ENCODE measurements at places on chromosomes 16 and 17.

- DNase-seq = no peak
Measured at GRCh38 chr16:2299121-2299914, 31.4 kb upstream of the RNPS1 start.

- DNase-seq = no peak
Measured at GRCh38 chr17:57597531-57598453, 147.3 kb downstream of the CCDC182 start.

GRCh38 chr16:19522397-19522732, 467 bp upstream of the GDE1 start:
- no peak for DNase-seq

DNA sequence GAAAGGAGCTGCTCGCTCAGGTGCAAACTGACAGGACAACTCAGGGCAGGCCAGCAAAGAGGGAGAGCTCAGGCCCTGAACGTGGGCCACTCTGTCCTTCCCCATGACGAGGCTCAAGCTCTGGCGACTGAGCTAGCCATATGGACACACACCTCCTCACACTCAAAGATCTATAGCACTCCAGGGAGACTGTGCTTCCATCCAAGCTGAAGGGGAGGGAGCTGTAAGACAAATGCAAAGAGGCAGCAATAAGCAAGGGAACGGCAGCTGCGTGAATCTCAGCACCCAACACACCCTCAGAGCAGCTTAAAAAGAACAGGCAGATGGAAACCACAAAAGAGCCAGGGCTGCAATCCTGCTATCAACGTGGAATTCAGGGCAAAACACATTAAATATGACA, 13.5 kb downstream of the NUDT16L1 start:
- DNase-seq = no peak

- no peak for DNase-seq
Measured at GRCh38 chr17:10447026-10447931, 22.1 kb downstream of the MYH4 start.

- DNase-seq = no peak
Measured at GRCh38 chr17:40417258-40417608, 463 bp downstream of the TOP2A start.

- DNase-seq = peak; percentile 62
Measured at GRCh38 chr17:78774956-78775571, 7.0 kb downstream of the CYTH1 start.

DNA sequence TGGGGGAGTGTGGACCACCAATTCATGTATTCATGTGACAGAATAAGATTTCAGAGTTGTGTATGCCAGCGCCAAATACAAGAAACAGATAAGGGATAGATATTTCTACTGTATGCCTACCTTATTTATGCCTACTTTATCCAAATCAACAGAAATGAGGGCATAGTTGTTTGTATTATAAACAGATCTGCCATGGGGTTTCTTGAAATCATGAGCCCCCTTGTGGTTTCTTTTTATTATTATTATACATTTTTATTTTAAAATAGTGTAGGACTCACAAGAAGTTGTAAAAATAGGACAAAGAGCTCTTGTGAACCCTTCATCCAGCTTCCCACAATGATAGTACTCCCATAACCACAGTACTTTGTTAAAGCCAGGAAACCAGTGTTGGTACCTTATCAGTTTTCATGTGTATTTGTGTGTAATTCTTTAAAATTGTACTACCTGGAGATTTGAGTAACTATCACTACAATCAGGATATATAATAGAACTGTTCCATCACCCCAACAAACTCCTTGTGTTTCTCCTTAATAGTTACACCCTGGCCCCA, 229.4 kb downstream of the CCDC182 start:
- no peak for DNase-seq

DNA sequence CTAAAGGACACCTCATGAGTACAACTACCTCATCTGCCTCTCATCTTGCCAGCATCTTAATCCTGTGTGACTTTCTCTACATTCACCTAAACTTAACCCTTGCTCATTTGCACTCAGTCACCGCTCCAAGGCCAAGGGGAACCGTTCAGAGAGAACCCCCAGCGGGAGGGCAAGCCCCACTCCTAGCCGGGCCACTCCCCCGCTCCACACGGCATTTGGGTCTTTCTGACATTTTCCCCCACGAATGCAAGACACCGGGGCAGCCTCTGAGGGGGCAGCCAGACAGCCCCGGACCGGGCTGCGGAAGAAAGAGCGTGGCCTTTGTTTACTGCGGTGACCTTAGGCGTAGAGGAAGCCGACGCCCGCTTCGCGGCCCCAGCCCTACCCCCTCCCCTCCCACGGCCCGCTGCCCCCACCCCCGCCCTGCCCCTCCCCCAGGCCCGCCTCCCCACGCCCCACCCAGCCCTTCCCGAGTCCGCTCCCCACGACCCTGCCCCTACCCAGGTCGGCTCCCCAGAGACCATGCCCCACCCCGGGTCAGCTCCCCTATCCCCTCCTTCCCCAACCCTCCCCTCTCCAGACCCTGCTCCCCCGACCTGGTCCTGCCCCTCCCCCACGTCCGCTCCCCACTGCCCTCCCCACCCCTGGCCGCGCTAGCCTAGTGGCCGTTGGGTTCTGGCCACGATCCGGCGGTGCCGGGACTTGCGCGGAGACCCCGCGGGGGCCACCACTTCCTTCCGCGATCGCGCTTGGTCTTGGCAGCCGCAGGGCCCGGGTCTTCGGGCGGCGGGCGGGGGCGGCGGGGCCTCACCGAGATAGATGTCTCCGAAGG, 789 bp downstream of the CSNK1D start:
- DNase-seq = peak; percentile 17

DNA sequence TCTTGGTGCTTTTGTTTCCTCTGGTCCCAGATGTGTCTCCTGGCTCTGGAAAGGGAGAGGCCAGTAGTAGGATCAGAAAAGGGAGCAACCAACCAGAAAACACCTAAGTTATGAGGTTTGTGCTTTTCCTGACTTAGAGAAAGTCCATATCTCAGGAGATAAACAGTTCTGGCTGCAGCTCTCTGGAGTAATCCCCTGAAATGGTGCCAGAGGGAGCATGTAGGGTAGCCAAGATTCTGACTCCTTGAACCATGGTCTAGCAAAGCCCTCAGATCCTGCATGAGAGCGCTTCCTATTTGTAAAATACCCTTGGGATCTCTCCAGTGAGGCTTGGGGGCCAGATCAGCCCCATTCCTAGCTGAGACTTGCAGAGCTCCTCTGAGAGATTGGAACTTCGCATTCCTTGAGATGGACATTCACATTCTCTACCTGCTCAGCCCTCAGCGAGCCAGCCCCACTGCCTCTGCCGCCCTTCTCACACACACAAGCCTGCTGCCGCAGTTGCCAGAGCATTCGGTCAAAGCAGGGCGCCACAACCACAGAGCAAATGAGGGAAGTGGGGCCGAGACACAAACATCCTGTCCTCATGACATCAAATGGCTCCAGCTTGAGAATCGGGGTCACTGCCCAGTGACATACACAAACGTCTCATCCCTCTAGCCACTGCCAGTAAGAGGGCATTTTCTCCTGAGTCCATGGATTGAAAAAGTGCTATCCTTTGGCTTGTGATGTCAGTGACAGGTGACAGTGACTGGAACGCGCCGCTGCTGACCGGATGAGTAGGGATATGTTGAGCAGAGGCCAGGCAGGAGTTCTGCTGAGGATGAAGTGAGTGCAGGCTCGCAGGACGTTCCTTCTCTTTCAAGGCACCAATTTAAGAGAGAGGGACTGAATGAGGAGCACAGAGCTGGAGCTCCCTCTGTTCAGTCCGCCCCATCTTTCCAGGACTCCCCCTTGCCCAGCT, 5.0 kb downstream of the ABHD15 start:
- DNase-seq = no peak

DNA sequence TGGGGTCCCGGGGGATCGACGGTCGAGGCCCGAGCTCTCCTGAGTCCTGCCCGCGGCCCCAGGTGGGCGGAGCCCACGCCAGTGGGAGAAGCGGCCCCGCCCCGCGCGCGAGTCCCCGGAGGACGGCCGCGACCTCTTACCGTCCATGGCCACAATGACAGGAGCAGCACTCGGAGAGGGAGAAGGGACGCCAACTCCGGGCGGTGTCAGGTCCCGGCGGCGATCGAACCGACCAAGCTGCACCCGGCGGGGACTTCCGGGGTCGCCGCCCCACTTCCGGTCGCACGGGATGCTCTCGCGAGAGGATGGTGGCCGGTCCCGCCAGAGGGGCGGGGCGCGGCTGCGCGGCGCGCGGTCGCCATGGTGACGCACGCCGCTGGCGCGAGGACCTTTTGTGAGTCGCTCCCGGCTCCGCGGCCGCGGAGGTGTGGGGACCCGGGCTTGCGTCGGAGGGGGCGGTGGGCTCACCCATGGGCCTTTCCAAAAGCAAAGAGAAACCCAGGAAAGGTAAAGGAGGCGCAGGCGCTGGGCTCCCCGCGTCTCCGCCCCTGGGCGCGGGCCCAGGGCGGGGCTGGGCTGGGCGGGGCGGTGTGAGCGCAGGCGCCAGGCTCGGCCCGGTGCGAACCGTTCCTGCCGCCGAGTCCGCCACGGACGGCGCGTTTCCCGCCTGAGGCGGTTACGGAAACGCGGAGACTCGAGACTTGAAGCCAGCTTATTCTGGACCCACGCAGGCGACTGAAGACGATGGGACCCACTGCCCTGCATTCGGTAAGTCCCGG, at the start of the genes CHMP1A and SPATA33:
Gene CHMP1A (minus strand): TSS at position 267 of the 779 bp plus-strand sequence. CDS start 120 bp downstream, at position 147.
Gene SPATA33 (plus strand): TSS at position 395 of the 779 bp plus-strand sequence. CDS start 76 bp downstream, at position 471.
- peak; percentile 91 for DNase-seq

DNA sequence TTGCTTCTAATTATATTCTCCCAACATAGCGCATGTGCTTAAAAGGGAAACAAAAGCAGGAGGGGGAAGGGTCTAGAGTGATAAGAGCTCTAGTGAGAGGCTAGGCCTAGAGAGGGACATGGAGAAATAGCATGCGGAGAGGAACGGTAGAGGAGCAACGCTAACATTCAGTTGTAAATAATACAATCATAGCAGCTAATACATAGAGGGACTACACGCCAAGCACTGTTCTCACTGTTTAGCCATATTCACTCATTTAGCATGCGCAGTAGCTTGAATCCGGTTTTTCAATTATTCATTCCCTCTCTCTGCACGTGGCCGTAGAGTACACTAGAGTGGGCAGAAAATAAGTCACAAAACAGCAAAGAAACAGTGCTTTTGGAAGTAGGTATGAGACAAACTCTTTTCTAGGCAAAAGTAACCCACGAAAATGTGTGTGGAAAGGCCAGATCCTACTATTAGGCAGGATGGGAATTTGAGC, 1.7 kb upstream of the ALOX12 start:
- DNase-seq = no peak

DNA sequence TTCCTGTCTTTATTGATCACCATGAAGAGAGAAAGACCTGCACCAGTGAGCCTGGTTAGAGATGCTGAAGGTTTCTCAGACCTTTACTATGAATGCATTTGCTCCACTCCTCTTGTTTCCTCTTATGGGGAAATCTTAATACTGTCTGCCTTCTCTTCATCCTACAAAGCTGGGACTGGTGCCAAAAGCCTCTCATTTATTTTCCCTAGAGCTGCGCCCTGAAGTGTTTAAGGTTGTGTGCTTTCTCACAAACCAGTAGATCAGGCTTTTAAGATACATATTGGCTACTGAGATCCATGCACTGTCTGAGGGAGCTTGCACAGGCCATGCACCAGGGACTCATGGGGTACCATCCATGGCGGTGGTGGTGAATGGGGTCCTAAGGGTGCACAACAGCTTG, 286.1 kb upstream of the PMFBP1 start:
- DNase-seq = no peak

GRCh38 chr17:49553676-49554335, 21.9 kb upstream of the NXPH3 start:
- DNase-seq = no peak

DNA sequence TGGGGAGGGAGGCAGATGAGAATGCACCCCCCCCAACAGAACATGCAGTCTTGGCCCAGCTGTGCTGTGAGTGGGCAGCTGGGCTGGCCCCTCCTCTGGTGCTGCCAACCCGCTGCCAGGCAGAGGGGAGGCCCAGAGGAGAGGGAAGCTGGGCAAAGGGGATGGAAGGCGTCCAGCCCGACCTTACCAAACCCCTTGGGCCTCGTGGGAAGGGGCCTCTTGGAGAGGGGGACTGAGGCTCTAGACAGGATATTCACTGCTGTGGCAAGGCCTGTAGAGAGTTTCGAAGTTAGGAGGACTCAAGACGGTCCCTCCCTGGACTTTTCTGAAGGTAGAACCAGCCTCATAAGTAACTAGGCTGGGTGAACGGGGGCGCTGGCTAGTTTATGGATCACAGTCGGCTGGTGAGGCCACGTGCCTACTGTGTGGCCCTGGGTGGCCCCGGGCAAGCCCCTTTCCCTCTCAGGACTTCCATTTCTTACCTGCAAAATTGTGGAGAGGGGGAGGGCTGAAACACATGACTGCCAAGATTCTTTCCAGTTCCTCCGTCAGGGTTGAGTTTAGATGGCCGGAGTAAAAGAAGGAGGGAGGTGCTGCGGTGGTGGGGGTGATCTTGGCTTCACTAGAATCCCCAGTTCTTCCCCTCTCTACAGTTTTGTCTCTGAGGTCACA, 857 bp upstream of the STAT5A start:
- DNase-seq = peak; percentile 41

- DNase-seq = no peak
Measured at GRCh38 chr17:917391-917811, 62.2 kb downstream of the NXN start.

DNA sequence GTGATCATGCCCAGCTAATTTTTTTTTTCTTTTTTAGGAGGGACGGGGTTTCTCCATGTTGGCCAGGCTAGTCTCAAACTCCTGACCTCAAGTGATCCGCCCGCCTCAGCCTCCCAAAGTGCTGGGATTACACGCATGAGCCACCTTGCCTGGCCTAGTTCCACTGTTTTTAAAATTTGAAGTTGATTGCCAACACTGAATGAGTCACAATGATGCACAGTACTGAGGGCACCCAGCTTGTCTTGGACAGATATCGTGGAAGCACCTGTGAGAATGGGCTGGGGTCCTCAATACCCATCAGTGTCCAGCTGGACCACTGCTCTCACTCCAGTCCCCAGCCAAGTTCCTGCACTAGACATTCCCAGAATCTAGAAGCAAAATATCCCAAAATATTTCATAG, 2.5 kb downstream of the KNOP1 start:
- no peak for DNase-seq

GRCh38 chr16:56950881-56951771, 10.6 kb upstream of the CETP start:
- DNase-seq = peak; percentile 18

DNA sequence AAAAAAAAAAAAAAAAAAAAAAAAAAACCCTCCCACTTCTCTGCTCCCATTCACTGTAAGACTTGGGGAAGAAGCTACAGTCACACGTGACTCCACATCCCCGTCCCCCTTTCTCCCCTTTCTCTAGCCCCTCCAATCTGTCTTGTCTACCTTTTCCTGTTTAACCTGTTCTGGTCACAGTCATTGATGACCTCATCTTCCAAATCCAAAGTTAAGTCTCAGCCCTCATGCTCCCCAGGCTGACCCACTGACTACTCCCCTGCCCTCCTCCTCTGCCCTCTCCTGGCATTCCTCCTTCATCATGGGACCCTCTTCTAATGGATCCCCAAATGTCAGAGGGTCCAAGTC, 1.6 kb upstream of the CDH5 start:
- DNase-seq = no peak

DNA sequence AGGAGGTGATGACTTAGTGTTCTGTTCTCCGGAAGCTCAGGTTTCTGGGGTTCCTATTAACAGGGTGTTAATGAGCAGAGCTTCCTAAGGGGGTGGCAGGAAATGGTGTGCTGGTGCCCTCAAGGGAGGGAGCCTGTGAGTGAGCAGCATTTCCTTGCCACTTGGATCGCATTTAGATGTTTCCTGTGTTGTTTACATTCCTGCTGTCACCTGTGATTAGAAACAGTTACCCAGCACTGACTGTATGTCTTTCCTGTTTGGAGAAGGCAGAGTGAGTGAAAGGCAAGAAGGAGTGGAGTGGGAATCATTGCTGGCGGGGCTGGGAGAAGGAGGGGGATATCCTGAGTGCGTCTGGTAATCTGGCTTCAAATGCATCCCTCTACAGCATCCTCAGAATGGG, 214.6 kb downstream of the CCDC182 start:
- no peak for DNase-seq
